ENCODE measurements at places on chromosomes 1 and 21.

DNA sequence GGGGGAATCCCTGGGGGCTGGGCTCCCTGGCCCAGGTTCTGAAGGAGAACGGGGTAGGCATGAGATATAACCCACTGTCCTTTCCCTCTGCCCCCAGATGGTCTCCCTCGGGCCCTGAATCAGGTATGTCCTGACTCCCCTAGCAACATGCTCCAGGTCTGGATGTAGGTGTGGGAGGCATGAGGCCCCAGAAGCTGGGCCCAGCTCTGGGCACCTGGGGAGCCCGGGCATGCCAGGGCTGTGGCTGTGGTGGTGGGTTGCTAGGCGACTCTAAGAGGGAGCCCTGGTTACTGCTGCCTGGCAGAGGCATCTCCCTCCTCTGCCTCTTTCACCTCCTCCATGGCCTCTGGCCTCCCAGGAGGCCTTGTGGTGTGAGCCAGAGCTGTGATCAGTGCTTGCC lies 16.2 kb downstream of the FOXO6 start:
- DNase-seq: no peak

- DNase-seq: peak; percentile 96
Measured at GRCh38 chr1:201461645-201462441, 7.1 kb downstream of the PHLDA3 start.

- DNase-seq: no peak
Measured at GRCh38 chr1:160755911-160756848, 17.1 kb downstream of the SLAMF7 start.

- no peak for DNase-seq
Measured at GRCh38 chr1:60281360-60281932, 207.9 kb upstream of the C1orf87 start.

GRCh38 chr1:46284597-46285564 lies 18.5 kb downstream of the LRRC41 start:
- no peak for DNase-seq

GRCh38 chr1:174160109-174160473 lies 771 bp downstream of the RABGAP1L start:
- peak; percentile 88 for DNase-seq

- no peak for DNase-seq
Measured at GRCh38 chr1:210132582-210132981, 100.0 kb upstream of the SERTAD4 start.

- no peak for DNase-seq
Measured at GRCh38 chr1:46150085-46150484, 17.7 kb upstream of the PIK3R3 start.

- DNase-seq: no peak
Measured at GRCh38 chr1:27584453-27584852, 19.5 kb downstream of the AHDC1 start.

DNA sequence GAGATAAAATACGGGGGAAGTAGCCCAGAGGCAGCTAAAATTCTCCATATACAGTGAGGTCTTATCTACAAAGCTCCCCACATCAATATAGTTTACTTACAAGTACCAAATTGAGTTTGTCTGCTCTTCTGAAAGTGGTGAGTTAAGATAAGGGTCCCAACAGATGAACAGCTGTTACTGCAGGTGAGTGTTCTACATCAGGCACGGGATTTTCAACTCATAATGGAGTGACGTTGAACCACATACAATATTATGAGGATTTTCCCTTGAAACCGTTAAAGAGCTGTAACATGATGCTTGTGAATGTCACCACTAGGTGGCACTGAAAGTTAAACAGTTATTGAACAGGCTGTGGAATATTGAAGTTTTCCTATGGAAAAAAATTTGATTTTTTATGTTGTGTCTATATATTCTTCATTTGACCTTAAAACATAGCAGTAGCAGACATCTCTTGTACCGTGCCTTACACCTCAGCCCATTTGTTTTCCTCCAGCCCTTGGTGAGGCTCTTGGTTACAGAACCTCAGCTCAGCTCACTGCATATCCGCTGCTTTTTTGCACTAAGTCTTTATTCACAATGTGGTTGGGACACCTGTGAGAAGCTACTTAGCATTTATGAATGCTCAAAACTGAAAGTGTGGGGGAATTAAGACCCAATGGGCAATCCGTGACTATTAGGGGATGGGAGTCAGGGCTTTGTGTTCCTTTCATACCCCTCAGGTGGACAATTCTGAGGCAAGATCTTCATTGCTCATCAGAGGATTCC lies 23.2 kb downstream of the CD1D start:
- DNase-seq: no peak

DNA sequence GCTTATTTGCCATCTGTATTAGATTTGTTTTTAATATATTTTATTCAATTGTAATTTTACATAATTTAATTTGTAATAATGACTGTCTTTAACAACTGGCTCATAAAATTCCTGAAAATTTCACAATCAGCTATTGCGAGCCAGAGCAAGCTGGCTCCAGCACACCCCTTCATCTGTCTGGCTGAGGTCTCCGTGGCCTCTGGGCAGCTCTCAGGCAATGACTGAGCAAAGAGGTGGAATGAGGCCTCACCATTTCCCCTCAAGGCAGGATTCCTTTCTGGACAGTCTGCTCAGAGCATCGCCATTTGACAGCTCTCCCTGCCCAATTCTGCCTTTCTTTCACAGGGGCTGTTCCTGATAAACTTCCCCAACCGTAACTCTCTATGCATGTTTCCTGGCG lies 5.8 kb upstream of the KANK4 start:
- DNase-seq: peak; percentile 79

GRCh38 chr1:33151116-33151515 lies 30.7 kb downstream of the TRIM62 start:
- no peak for DNase-seq

GRCh38 chr1:155529109-155529508 lies 33.5 kb downstream of the ASH1L start:
- no peak for DNase-seq

DNA sequence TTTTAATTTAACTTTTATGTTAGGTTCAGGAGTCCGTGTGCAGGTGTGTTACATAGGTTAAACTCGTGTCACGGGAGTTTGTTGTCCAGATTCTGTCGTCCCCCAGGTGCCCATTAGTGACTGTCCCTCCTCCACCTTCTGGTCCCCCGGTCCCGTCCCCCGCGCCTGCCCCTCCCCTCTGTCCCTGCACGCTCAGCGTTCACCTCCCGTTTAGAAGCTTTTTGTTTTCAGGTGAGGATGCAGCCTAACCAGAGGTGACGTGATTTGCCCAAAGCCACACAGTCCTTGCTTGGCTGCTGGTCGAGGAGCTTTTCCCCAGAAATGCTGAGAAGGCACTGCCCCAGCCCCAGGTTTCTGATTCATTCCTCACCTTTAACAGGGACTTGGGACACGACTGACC lies 844 bp downstream of the C1orf146 start:
- DNase-seq: no peak

DNA sequence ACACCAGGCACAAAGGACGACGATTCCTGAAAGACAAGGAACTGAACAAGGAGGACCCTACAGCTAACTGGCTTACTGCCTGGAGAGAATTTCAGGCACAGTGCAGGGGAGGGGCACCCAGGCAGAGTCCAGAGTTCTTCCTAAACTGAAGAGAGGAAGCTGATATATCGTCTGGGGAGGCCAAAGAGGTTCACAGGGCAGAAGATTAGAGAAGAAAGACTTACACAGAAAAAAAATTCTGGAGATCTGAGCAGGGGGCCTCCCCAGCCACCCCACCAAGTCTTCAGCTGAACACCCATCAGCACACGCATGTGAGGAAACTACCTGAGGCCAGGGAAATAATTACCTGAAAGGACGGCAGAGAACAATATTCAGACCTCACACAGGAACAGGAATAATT lies 24.6 kb downstream of the SORT1 start:
- no peak for DNase-seq

DNA sequence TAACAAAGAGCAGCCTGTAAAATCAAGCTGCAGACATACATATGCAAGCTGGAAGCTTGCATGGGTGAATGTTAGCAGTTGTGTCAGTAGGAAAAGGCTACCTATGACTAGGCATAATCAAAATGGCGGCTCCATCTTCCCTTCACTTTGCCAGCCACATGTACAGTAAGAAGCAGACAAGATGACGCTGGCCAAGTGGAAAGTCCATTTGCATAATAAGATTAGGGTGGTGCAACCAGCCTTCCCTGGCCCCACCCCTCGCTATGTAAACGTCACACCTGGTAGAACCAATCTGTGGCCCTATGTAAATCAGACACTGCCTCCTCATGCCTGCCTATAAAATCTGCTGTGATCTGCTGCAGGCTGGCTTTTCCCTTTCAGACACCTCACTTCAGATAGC lies 171.9 kb upstream of the USP25 start:
- no peak for DNase-seq

DNA sequence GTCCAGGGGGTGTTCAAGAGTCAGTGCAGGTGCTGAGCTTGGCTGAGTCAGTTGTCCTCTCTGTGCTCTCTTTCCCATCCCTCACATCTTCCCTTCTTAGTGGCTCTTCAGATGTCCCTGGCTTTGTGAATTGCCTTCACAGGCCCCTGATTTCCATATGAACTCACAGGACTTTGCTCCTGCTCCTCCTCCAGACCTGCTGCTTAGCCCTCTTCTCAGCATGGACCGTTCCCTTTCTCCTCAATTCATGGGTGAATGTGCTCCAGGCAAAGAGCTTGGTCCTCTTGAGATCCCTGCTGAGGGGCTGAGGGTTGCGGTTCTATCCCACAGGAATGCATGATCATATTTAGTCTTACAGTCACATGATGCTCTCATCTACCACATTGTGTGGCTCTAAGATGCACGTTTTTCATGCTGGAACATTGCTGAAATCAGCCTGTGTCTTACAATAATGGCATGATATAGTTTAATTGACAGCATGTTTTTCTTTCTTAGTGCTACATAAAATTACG lies 30.5 kb downstream of the CACNA1E start:
- no peak for DNase-seq

DNA sequence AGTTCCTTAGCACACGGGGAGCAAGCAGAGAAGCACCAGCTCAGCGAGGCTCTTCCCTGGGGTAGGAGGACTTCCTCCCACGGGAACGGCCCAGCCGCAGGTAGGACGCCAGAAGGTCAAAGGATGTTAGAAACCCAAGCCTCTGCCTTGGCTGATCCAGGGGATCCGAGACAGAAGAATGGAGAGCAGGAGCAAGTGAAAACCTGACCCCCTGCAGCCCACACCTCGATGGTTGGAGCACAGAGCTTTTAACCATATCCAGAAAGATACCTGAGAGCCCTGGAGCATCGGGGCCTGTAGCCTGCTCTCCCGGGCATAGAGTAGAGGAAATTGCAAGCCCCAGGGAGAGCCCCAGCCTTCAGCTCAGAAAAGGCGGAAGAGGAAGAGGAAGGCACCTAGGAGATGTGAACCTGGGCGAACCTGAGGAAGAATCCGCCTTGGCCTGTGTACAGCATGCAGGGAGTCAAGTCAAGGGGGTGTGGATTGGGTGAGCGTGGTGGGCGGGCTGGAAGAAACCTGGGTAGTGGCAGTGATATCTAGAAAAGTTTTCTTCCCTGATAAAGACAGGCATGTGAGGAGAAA lies 76.3 kb downstream of the PSMG1 start:
- DNase-seq: no peak

GRCh38 chr1:26019641-26020315 lies 1.8 kb upstream of the EXTL1 start:
- DNase-seq: no peak

- DNase-seq: no peak
Measured at GRCh38 chr1:247089616-247090375, 11.2 kb upstream of the ZNF670 start.

DNA sequence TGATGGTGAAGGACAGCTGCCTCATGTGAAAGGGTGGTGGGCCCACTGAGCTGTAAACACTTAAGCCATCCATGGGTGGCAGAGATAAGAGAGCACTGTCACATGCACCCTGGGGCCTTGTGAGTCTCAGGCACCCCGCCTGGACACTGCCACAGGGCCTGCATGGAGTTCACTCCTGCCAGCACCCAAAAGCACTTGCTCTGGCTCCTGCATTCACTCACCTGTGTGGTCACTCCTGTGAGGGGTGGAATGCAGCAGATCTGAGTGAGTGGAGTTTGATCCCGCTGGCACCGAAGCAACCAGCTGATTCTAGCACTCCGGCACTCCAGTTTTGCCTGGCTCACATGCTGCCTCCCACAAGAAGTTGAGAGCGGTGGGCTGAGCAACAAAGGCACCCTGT lies 1142.1 kb upstream of the PRMT6 start:
- no peak for DNase-seq

DNA sequence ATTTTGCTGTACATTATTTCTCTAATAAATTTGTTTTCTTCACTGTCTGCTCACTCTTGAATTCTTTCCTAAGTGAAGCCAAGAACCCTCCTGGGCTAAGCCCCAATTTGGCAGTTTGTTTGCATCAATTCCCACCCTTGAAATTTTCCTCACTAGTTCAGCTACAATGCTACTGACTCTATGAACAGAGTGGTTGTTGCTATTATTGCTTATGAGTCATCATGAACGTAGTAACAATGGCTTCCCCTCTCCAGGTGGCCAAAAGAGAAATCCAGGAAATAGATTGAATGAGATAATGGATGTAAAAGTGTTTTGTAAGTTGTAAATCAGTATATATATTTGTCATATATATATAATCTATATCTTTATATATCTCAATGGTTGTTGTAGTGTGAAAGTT lies 193.0 kb downstream of the URB2 start:
- no peak for DNase-seq

DNA sequence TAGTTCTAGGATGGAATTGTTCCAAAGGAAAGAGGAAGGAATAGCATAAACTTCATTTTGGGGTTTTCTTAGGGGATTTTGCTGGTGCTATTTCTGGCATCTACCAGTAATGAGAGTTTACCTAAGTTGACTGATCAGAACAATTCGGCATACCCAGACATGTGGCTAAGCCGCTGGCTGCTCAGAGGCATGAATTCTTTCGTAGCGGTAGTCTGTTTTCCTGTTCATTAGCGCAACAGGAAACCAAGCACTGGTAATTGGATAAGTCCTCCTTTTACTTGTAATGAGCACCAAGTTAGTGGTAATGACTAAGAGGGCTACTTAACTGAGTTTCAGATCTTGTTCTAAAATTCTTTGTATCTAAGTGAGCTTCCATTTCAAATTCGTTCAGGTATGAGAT lies 38.6 kb downstream of the C21orf91 start:
- DNase-seq: no peak

DNA sequence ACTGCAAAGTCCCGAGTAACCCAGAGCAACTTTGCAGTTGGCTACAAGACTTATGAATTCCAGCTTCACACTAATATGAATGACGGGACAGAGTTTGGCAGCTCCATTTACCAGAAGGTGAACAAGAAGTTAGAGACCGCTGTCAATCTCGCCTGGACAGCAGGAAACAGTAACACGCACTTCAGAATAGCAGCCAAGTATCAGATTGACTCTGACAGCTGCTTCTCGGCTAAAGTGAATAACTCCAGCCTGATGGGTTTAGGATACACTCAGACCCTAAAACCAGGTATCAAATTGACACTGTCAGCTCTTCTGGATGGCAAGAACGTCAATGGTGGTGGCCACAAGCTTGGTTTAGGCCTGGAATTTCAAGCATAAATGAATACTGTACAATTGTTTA lies 66.8 kb downstream of the ACBD6 start:
- no peak for DNase-seq

DNA sequence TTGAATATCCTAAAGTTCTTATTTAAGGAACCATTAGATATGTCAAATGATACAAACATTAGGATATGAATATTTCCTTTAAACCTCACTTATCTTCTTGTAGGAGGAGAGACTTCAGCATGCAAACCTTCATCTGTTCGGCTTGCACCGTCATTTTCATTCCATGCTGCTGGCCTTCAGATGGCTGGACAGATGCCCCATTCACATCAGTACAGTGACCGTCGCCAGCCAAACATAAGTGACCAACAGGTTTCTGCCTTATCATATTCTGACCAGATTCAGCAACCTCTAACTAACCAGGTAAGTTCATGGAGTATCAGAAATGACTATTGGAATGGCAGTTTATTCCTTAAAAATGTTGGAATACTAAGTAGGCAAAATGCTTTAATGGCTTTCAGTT lies 106.0 kb downstream of the DYRK1A start:
- no peak for DNase-seq

- DNase-seq: no peak
Measured at GRCh38 chr1:210857146-210857663, 276.7 kb downstream of the KCNH1 start.
